ENCODE measurements at places on chromosomes 6 and 20.

DNA sequence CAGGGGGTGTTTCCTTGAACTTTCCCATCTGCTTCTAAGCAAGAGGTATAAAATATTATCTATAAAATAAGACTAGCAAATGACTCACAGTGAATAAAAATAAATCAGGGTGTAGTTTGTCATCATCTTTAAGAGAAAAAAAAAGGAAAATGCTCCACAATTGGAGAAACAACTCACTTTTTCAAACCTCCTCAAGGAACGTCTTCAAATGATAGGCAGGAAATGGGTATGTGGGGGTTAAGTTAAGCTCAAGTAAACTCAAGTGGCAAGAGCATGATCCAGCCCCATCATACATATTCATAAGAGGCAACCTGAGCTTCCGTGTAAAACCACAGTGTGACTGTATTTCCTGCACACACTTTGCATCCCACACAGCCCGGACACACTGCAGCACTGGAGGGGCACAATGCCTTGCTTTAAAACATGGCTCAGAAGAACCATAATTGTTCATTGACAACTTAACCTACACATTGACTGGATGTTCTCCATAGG is 58.5 kb upstream of the CEP85L start:
- DNase-seq, result peak; percentile 79

DNA sequence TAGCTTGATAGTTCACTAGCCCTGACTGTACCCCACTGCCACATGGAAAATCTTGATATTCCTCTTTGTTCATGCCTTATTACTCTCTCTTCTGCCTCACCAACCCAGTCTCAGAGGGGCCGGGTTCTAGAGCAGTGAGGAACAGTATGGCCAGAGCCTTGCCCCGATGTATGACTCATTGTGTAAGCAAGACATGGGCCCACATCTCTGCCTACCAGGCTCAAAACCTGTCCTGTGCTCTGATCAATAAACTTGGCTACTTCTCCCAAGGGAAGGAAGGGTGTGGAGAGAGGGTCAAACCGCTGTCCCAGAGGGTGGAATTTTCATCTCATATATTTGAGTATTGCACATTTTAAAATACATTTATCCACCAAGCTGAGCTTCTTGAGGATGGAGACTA is 91.7 kb downstream of the DNAH8 start:
- no peak for DNase-seq

DNA sequence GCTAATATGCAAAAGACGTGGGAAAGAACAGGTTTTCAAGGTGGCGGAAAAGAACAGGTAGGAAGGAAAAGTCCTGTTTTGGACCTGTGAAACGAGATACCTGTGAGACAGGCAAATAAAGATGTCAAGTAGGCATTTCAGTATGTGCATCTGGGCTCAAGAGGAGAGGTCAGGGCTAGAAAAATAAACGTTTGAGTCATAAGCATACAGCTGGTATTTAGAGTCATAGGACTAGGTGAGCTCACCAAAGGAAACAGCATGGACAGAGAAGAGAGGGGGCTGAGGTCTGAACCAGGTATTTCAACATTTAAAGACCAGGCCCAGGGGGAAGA is 14.9 kb downstream of the MTFR2 start:
- peak; percentile 54 for DNase-seq

DNA sequence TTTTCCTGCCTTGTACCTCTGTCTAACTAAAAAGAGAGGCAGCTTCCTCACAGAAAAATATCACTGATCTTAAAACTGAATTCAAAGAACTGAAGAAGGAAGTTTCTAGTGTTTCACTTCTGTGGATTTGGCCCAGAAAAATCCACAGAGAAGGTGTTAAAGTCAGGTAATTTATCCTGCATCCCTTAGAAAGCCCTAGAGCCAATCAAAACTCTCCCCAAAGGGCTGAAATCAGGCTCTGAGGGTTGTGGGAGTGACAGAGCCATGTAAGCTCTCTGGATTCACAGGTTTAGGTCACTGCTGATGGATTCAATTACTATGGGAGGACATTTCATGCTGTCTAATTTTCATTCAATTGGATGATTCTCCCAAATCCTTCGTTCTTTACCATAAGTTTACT is 152.3 kb downstream of the OR2B2 start:
- DNase-seq, result no peak
